AG08395 (cell line): ENCODE measurements at places on chromosomes 7 and 10.
A peak's percentile ranks its signal among the peaks of the same experiment; 100 is the strongest.

DNA sequence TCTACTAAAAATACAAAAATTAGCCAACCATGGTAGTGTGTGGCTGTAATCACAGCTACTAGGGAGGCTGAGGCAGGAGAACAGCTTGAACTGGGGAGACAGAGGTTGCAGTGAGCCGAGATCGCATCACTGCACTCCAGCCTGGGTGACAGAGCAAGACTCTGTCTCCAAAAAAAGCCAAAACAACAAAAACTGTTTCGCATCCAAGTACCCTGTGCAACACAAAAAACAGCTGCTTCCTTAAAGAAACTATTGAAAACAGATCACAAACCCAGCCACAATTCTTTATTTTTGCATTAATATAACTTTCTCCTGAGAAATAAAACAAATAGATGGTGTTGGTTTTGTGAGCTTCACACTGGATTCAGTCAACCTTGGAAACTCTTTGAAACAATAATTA lies 112.1 kb upstream of the AFAP1L2 start:
- DNase-seq = no peak

DNA sequence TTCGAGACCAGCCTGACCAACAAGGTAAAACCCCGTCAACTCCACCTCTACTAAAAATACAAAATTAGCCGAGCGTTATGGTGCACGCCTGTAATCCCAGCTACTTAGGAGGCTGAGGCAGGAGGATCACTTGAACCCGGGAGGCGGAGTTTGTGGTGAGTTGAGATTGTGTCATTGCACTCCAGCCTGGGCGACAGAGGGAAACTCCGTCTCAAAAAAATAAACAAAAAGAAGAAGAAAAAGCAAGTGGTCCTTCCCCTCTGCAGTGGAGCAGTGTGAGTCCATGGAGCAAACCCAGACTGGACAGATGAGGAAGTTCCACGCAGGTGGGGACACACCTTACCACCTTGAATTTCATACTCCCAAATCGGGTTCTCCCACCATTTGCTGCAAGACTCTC lies 13.1 kb upstream of the SERPINE1 start:
- no peak for DNase-seq

GRCh38 chr10:73946253-73947145 lies 35.6 kb downstream of the PLAU start:
- no peak for DNase-seq

- peak; percentile 75 for DNase-seq
These were observed 54.8 kb downstream of the DAGLB start for GRCh38 chr7:6392712-6393666.

- no peak for DNase-seq
These were observed 43.8 kb upstream of the PRKG1 start for GRCh38 chr10:51030480-51030879.

GRCh38 chr7:34747867-34748727 lies 90.1 kb downstream of the NPSR1 start:
- peak; percentile 83 for DNase-seq

DNA sequence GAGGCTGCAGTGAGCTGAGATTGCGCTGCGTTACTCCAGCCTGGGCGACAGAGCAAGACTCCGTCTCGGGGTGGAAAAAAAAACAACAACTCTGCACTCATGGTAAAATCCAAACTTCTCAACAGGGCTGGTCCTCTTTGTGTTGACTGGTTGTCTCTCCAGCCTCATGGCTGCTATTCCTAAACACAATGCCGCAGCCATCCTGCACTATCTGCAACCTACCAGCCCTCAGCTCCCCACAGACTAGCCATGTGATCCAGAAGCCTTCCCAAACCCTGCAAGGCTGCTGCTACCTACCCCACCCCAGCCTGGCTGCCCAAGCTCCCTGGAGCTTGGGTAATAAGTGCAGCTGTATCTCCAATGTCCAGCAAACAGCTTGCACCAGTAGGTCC lies 11.7 kb downstream of the ZYX start:
- DNase-seq = no peak

- no peak for DNase-seq
These were observed 94.5 kb downstream of the COL26A1 start for GRCh38 chr7:101457001-101457750.

DNA sequence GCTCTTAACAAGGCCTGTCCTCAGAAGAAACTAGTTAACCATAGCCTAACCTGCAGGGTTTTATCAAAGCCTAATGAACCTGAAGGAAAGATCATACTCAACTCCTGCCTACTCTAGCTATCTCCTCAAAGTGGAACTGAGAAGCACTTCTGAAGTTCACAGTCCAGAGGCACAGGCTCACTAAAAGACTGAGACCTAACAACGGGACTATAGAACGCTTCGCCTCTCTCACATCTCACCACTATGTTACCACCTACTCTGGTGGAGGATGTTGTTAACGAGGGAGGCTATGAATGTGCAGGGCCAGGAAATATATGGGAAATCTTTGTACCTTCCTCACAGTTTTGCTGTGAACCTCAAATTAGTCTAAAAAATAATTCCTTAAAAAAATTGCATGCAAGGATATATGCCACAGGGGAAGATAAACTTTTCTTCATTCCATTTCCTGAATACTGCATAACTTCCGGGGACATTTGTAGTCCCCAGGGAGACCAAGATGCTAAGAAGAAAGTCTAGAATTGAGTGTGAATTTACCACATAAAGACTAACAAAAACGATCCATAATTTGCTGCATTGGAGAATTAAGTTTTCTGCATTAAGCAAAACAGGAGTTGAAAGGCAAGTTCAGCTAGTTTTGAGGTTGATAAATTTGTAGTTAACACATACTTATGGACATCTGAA lies 21.6 kb downstream of the LIPJ start:
- no peak for DNase-seq

DNA sequence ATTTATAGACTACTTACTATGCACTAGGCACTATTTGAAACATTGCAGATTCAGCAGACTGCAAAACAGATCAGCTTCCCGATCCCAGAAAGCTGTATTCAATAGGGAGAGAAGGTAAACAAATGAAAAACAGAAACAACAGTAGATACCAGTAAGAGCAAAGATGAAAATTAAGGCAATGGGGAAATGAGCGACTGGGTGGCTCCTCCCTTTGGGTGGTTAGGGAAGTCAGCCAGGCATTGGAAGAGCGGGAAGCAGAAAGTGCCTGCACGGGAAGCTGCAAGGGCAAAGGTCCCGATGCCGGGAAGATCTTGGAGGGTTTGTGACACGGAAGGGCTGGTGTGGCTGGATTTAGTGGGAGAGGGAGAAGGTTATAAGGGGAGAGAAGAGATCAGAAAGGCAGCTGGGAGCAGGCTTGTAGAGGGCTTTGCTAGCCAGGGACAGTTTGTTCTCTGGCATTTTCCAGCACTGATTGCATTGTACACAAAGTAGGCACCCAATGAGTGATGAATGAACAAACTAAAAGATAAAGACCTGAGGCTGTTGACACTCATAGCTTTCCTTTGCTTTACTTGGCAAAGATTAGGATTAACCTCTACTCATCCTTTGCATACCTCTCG lies 67.8 kb downstream of the NAMPT start:
- peak; percentile 33 for DNase-seq
